ENCODE measurements at places on chromosomes 3 and 15.

- DNase-seq = no peak
Observed at GRCh38 chr3:190709351-190709773, 153.1 kb downstream of the GMNC start.

DNA sequence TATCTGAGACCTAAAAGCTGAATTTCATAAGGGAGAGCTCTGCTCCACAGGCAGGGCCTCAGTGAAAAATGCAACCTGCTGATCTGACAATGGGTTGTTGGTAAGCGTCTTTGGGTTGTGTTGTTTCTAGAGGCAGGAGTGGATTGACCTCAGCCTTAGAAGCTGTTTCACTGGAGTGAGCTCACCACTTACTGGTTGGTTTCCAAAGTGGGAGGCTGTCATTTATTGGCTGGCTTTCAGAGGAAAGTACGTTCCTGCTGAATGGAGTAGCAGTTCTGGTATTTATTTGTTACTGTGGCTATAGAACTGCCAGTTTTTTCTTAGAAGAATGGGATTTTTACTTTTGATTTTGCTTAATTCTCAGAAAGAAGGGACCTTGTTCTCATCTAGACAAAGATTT, 29.3 kb upstream of the COL6A5 start:
- DNase-seq = no peak

- no peak for DNase-seq
Observed at GRCh38 chr3:84904212-84904611, 54.6 kb upstream of the CADM2 start.

DNA sequence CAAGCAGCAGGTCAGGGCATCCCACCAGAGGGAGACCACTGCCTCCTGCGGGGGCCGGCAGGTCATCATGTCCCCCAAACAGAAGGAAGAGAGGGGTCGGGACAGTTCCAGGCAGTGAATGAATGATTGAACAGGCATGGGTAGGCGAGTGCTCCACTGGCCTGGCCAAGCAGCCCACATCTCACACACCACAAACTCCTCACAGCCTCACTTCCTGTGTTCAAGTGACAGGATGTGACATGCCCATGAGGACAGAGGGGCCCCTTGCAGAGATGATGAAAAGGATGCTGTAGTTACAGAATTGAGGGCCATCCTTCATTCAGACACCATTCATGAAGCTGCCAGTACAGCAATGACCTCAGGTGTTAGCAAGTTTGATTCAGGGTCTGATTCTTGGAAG, 3.7 kb downstream of the IQSEC1 start:
- no peak for DNase-seq

- DNase-seq = no peak
Observed at GRCh38 chr3:851098-851790, 241.6 kb upstream of the CNTN6 start.

GRCh38 chr3:52842424-52842823, 7.6 kb upstream of the MUSTN1 start:
- DNase-seq = no peak

GRCh38 chr15:43769584-43770228, 7.1 kb downstream of the ELL3 start:
- DNase-seq = peak; percentile 75

- DNase-seq = peak; percentile 60
Observed at GRCh38 chr15:76327191-76328105, 9.1 kb upstream of the ISL2 start.

- DNase-seq = no peak
Observed at GRCh38 chr3:41565003-41565402, 365.7 kb downstream of the CTNNB1 start.

GRCh38 chr3:54888873-54889272, 39.0 kb downstream of the LRTM1 start:
- DNase-seq = no peak

DNA sequence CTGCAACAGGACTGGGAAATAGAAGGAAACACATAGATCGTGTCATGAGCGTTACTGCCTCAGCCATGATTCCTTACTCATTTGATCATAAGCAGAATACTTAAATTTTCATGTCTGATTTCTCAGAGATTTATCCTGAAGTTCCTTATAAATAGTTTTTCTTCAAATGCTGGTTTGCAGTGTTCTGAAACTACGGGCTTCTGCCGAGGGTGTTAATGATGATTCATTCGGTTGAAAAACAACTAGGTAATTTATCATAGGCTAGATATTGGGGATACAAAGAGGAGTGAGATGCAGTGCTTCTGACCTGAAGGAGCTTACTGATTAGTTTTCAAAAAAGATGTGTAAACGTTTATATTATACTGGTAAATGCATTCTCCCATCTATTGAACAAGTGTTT, 428.9 kb downstream of the NLGN1 start:
- no peak for DNase-seq

- DNase-seq = no peak
Observed at GRCh38 chr3:171372694-171373093, 87.5 kb downstream of the TNIK start.

- DNase-seq = no peak
Observed at GRCh38 chr3:177726807-177727206, 529.5 kb upstream of the TBL1XR1 start.

GRCh38 chr3:140753865-140754754, 76.2 kb downstream of the TRIM42 start:
- DNase-seq = no peak
